ENCODE measurements at places on chromosomes 7 and 10.

DNA sequence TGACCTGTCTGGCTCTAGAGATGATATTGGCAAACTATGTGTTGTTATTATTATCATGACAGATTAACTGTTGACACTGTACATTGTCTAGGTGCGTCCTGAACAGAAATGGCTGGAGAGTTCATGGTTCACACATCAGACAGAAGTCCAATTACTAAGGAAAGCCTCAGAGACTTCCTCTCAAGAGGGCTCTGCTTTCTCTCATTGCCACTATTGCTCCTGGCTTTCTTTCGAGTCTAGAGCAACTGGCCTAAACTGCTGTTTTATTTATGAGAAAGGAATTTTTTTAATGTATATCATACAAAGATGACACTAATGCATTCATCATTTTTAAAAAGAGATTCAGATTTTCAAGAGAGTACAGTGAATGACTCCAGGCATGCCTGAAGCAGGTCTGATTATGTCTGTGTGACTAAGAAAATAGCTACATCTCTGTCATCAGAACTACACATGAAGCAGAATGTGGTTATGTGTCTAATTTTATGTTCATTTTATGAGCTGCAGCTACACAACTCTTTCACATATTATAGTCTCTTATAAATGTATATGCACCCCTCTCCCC lies 30.4 kb downstream of the NRCAM start:
- DNase-seq, result no peak

- DNase-seq, result no peak
These were observed 36.7 kb downstream of the RAB19 start for GRCh38 chr7:140440593-140440992.

DNA sequence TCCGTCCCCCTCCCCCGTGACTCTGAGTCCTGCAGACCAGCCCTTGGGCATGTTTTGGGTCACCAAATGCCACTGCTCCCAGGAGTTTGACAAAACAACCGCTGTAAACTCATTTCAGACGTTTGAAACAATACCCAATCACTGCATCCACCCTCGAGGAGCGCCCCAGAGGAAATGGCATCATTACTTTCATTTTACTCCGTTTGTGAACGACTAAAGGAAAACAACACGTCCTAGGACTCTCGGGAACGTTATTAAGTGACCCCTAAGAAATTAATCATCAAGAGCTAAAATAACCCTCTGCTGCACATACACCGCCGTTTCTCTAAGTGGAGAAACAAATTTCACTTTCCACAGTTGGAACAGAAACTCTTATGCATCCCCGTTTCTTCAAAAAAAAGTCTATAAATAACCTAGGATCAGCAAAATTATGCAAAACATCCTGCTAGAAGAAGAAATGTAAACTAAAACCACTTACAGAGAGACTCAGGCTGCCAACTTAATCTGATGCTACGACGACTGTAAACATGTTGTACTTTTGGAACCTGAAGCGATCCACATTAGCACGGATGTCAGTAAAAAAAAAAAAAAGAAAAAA lies 109.9 kb upstream of the EFCAB10 start:
- no peak for DNase-seq

- peak; percentile 96 for DNase-seq
These were observed 64.8 kb upstream of the DNAJB6 start for GRCh38 chr7:157271991-157272324.

DNA sequence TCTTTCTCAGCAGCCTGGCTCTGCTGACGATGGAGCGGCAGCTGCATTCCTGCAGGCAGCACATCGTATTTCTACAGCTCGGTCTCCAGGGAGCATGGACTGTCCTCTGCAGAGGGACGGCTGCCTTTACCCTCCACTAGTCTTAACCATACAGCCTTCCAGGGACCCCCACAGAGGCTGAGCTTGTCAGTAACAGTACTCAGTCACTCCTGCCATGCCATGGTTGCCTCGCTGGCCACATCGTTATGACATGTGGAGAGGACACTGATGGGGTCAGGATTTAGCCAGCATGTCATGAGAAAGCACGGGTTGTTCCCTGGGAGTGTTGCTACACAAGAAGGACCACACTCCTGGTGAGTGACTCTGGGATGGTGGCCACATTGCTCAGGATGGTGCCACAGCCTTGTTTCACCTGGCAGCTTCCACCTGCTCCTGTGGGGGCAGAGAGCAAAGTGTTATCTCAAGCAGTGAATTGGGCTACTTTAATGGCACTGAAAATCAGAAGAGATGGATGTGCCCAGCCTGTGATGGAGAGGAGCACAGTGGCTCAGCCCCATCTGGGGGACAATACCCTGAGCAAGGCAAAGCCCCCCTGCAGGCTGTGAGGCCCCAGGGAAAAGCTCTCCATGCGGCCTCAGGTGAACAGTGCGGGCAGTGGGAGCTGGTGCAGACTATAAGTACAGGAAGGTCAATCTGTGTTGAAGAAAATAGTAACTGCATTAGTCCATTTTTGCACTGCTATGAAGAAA lies 443.9 kb downstream of the TCERG1L start:
- no peak for DNase-seq

DNA sequence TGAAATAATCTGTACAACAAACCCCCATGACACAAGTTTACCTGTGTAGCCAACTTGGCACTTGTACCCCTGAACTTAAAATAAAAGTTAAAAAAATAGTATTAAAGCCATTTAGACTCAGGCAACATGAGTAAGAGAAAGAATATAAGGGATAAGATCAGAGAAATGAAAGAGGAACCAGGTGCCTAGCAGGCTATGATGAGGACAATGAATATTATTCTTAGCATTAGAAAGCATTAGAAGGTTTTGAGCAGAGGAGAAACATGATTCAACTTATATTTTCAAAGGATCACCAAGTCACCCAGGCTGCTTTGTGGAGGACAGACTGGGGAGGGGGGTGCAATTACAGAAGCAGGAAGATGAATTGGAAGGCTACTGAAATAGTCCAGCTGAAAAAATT lies 48.1 kb upstream of the TES start:
- DNase-seq, result no peak

- no peak for DNase-seq
These were observed 135.4 kb downstream of the KIF20B start for GRCh38 chr10:89836840-89837164.
